ENCODE measurements at places on chromosomes 2 and 18. TPM values are rescaled to one million over a fixed set of nuclear protein-coding genes. Genes with fewer than 3 reads are reported as not detected.

PDE1A gene
- 0.32 TPM for total RNA-seq

- H3K4me1 ChIP-seq = no peaks in the 10 kb centered on the region
- no peaks in the 10 kb centered on the region for H3K27me3 ChIP-seq
- DNase-seq = no peak
Measured at GRCh38 chr18:76056471-76057110, 438.5 kb downstream of the ZNF516 start.

RIT2 gene
- not detected for total RNA-seq

GRCh38 chr2:86292571-86293515 is 44.6 kb downstream of the REEP1 start:
- no peak overlapping the region for H3K4me3 ChIP-seq
- H3K27me3 ChIP-seq = peaks cover 14% of the 10 kb centered on the region
- H3K4me1 ChIP-seq = no peaks in the 10 kb centered on the region
- no peak for DNase-seq

GRCh38 chr2:217011576-217011975 is 151.7 kb upstream of the TNP1 start:
- no peak overlapping the region for H3K4me3 ChIP-seq
- H3K4me1 ChIP-seq = no peaks in the 10 kb centered on the region
- H3K36me3 ChIP-seq = no peaks in the 10 kb centered on the region
- no peaks in the 10 kb centered on the region for H3K27me3 ChIP-seq
- no peak for DNase-seq

DNA sequence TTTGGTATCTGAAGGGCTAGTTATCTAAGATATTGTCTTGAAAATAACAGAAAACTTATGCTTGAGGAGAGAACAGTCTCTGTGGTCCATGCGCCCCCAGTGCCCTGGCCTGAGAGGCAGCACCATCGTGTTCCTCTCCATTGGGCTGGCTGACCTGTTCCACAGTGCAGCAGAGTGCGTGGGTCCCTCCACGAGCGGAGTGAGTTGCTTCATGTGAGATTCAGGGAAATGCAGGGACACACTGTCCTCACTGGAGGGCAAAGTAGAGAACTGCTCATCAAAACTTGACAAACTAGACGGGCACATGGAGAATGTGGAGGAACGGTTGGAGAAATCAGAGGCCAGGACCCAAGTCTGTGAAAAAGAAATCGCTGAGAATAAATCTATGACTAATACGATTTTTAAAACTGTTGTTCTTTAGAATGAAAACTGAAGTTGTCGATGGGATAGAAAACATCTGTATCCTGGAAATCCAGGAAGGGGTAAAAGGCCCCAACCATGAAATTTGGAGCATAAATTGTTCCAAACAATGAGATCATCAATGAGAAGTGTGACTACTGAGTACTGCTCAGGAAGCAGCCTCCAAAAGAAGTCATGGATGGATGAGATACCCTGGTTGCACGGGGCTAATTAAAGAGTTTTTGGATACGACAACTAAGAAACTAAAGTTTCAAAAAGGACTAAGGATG is 58.1 kb downstream of the REV1 start:
- no peak for DNase-seq
- no peaks in the 10 kb centered on the region for H3K27me3 ChIP-seq
- no peak overlapping the region for H3K4me3 ChIP-seq
- H3K4me1 ChIP-seq = peaks cover 8% of the 10 kb centered on the region
- H3K27ac ChIP-seq = no peak overlapping the region
- H3K36me3 ChIP-seq = peaks cover 14% of the 10 kb centered on the region

- H3K27ac ChIP-seq = no peak overlapping the region
- H3K27me3 ChIP-seq = no peaks in the 10 kb centered on the region
- no peak overlapping the region for H3K4me3 ChIP-seq
Measured at GRCh38 chr2:148971547-148971946, 67.0 kb upstream of the LYPD6B start.

DNA sequence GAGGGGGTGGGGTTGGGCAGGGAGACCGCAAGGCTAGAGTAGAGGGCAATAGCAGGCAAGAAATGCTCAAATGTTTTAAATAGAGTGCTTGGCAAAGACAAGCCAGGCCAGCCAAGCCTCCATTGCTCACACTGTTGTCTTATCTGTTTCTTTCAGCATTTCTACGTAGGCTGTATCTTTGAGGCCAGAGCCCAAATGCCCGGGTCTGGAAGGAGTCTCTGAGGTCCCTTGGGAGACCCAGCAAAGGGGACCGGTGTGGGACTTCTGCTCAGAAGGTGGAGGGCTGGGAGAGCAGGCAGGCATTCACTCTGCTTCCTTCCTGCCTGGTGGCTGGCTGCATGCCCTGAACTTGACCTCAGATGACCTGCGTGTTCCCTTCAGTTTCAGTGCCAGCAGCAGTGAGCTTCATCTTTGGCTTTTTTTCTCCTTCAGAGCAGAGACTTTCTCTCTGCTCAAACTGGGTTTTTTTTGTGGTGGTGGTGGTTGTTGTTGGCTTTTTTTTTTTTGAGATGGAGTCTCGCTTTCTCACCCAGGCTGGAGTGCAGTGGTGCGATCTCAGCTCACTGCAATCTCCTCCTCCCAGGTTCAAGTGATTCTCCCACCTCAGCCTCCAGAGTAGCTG is 13.7 kb upstream of the TET3 start:
- DNase-seq = no peak
- H3K4me3 ChIP-seq = no peak overlapping the region
- H3K27me3 ChIP-seq = peaks cover 14% of the 10 kb centered on the region

ASXL2 gene
- total RNA-seq = 25.8 TPM

CRYBA2 gene
- total RNA-seq = not detected

- H3K27ac ChIP-seq = no peak overlapping the region
- DNase-seq = no peak
- no peaks in the 10 kb centered on the region for H3K36me3 ChIP-seq
- no peaks in the 10 kb centered on the region for H3K4me1 ChIP-seq
- H3K27me3 ChIP-seq = no peaks in the 10 kb centered on the region
- no peak overlapping the region for H3K4me3 ChIP-seq
Measured at GRCh38 chr2:25712455-25712854, 39.1 kb upstream of the DTNB start.

FMNL2 gene
- 29.1 TPM for total RNA-seq

HNMT gene
- 15.3 TPM for total RNA-seq

- H3K27ac ChIP-seq = no peak overlapping the region
- no peak for DNase-seq
- no peaks in the 10 kb centered on the region for H3K27me3 ChIP-seq
- H3K36me3 ChIP-seq = no peaks in the 10 kb centered on the region
Measured at GRCh38 chr2:33525666-33526065, 49.2 kb downstream of the RASGRP3 start.

PPIL3 gene
- 34.6 TPM for total RNA-seq

GRCh38 chr2:119517433-119517832 is 6.8 kb downstream of the SCTR start:
- no peaks in the 10 kb centered on the region for H3K4me1 ChIP-seq
- H3K27ac ChIP-seq = no peak overlapping the region
- H3K36me3 ChIP-seq = no peaks in the 10 kb centered on the region

LYPD6 gene
- total RNA-seq = 1.1 TPM

DNA sequence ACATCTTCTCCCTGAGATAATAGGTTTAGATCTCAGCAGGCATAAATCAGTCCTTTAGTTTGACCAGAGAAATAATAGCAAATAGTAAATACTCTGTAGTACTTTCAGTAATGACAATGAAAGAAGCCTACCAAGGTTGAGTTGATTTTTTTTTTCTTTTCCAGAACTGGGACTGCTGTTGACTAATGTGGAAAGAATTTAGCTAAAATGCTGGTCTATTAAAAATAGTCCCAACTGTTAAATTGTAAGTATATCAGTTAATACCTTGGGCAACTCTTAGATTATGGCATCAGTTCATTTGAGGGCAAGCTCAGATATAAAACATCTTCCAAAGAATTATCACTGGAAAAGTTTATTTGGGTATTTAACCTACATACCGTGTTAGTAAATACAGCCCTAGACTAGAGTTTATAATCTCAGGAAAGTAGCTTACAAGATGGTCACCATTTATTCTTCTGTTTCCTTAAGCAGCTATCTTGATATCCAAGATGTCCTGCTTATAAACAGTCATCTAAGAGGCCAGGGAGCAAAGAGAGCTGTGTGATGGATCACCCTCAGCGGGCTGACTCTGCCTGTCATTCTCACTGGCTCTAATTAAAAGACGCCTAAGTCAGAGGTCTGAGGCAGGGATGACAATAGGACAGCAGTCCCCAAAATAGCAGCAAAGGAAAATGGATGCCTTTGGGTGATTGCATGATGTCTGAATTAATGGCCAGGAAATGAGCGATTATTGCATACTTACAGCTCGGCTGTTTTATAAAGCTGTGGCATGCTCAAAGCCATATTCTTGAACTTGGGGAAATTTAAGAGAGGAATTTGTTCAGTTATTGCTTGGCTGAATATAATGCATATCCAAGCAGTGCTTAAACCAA is 121.3 kb downstream of the MTX2 start:
- no peak overlapping the region for H3K27ac ChIP-seq
- H3K4me3 ChIP-seq = no peak overlapping the region
- H3K36me3 ChIP-seq = no peaks in the 10 kb centered on the region
- peak; percentile 28 for DNase-seq

GAD1 gene
- total RNA-seq = 4.7 TPM

- DNase-seq = no peak
- no peaks in the 10 kb centered on the region for H3K36me3 ChIP-seq
- H3K4me1 ChIP-seq = peaks cover 8% of the 10 kb centered on the region
- no peak overlapping the region for H3K27ac ChIP-seq
Measured at GRCh38 chr2:64295326-64296139, 151.3 kb upstream of the PELI1 start.

ASTL gene
- not detected for total RNA-seq

GRCh38 chr2:207288628-207289027 is 122.9 kb upstream of the KLF7 start:
- no peak for DNase-seq
- no peaks in the 10 kb centered on the region for H3K27me3 ChIP-seq
- no peak overlapping the region for H3K27ac ChIP-seq
- no peak overlapping the region for H3K4me3 ChIP-seq
- H3K36me3 ChIP-seq = no peaks in the 10 kb centered on the region

DNA sequence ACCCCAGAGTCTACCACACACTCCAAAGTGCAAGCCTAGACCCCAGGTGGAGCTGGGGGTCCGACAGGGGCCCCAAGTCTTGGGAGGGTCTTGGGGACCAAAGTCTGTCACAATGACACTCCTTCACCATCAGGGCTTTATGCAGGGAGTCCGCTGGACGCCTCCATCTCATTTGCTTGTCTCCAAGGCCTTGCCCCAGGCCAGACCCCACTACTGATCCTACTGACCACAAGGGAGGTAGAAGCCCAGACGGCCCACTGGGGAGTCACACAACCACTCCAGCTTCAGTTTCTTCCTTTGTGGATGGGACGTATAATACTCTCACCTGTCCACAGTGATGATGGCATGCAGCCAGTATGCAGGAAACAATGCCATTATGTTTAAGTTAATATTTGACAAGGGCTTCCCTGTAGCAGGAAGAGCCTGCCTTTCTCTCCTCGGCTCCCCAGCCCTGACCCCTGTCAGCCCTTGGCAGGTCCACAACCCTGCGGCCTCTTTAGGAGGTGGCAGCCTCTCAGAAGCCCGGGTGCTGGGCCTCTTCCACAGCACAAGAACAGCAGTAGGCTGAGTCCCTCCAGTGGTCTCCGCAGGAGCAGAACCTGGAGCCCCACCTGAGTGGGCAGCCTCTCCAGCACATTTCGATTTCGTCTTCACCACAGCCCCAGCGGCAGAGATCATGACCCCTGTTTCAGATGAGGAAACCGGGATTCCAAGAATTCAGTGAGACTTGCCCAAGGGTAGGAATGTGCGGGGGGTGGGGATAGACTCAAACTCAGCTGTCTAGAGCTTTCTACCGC is 6.5 kb downstream of the BIN1 start:
- peaks cover 23% of the 10 kb centered on the region for H3K4me1 ChIP-seq
- no peaks in the 10 kb centered on the region for H3K27me3 ChIP-seq
- no peak for DNase-seq
- H3K36me3 ChIP-seq = no peaks in the 10 kb centered on the region
- H3K4me3 ChIP-seq = no peak overlapping the region

GRCh38 chr2:40332191-40332826 is 119.6 kb downstream of the SLC8A1 start:
- DNase-seq = peak; percentile 85
- peaks cover 8% of the 10 kb centered on the region for H3K4me1 ChIP-seq
- H3K27ac ChIP-seq = peak overlapping the region; percentile 58
- no peaks in the 10 kb centered on the region for H3K36me3 ChIP-seq
- no peak overlapping the region for H3K4me3 ChIP-seq

- DNase-seq = no peak
- no peaks in the 10 kb centered on the region for H3K36me3 ChIP-seq
- H3K4me1 ChIP-seq = peaks cover 5% of the 10 kb centered on the region
- no peak overlapping the region for H3K4me3 ChIP-seq
- no peak overlapping the region for H3K27ac ChIP-seq
Measured at GRCh38 chr18:5625076-5625475, 81.3 kb upstream of the EPB41L3 start.

- no peak overlapping the region for H3K27ac ChIP-seq
- H3K36me3 ChIP-seq = peaks cover 11% of the 10 kb centered on the region
- no peak for DNase-seq
- no peak overlapping the region for H3K4me3 ChIP-seq
- no peaks in the 10 kb centered on the region for H3K27me3 ChIP-seq
Measured at GRCh38 chr2:197387179-197387578, 47.6 kb downstream of the SF3B1 start.

RTP5 gene
- not detected for total RNA-seq

- H3K4me1 ChIP-seq = no peaks in the 10 kb centered on the region
- no peak overlapping the region for H3K27ac ChIP-seq
- H3K27me3 ChIP-seq = no peaks in the 10 kb centered on the region
- DNase-seq = no peak
Measured at GRCh38 chr2:18273205-18273604, 287.2 kb downstream of the RDH14 start.

DNA sequence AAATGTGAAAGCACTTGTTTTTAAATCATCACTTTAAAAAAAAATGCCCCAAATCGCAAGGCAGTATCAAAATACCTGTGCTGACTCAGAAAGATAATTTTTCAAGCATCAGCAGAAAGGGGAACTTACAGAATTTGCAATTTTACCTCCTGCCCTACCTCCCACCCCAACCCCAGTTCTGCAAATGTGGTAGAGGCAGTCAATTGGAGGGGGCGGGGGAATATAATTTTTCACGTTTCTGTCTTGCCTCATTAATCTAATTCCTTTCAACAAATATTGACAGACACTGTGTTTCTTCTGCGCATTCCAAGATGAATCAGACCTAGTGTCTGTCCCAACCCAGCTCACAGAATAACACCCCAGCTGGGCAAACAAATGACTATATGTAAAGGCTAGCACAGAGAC is 76.8 kb downstream of the ALPK2 start:
- peaks cover 2% of the 10 kb centered on the region for H3K36me3 ChIP-seq
- no peaks in the 10 kb centered on the region for H3K27me3 ChIP-seq
- H3K27ac ChIP-seq = peak overlapping the region; percentile 53
- no peak overlapping the region for H3K4me3 ChIP-seq

CROCC2 gene
- not detected for total RNA-seq

All from astrocyte (in vitro differentiated cells and primary cell).